ENCODE measurements at places on chromosomes 7 and 10.

GRCh38 chr7:96100737-96101136, 221.2 kb downstream of the SLC25A13 start:
- no peak for DNase-seq

- DNase-seq = no peak
These were observed 10.6 kb downstream of the AP3M1 start for GRCh38 chr10:74139981-74140380.

DNA sequence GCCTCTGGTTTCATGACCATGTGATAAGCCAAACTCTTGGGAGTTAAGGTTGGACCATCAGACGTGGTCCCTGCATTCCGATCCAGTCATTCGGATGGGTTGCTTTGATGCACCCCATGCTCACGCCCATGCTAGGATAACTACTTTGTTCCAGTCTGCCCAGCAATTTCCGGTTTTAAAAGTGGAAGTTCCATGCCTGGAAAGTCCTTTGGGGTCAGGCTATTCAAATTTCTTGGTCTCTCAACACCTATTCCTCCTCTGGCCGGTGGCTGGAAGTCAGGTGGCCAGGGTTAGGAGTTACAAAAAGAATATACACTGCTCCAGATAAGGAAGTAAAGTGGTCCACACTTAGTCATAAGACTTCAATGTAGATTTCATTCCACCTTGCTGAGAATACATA, 37.7 kb upstream of the HABP2 start:
- no peak for DNase-seq

GRCh38 chr10:60312818-60313588, 76.7 kb downstream of the ANK3 start:
- DNase-seq = no peak

Measured in stimulated activated CD4-positive, alpha-beta T cell treated with anti-CD3 and anti-CD28 coated beads, Interleukin-4, amount 100 ng/mL, for 1 hour (primary cell).